ENCODE measurements at places on chromosomes 13 and 19. TPM values are rescaled to one million over a fixed set of nuclear protein-coding genes. Genes with fewer than 3 reads are reported as not detected.

GRCh38 chr13:30346153-30346788 is 38.9 kb upstream of the KATNAL1 start:
- no peak overlapping the region for H3K4me3 ChIP-seq
- H3K4me1 ChIP-seq: peaks cover 16% of the 10 kb centered on the region
- no peak for ATAC-seq
- no peaks in the 10 kb centered on the region for H3K36me3 ChIP-seq
- no peak overlapping the region for H3K27ac ChIP-seq

DNA sequence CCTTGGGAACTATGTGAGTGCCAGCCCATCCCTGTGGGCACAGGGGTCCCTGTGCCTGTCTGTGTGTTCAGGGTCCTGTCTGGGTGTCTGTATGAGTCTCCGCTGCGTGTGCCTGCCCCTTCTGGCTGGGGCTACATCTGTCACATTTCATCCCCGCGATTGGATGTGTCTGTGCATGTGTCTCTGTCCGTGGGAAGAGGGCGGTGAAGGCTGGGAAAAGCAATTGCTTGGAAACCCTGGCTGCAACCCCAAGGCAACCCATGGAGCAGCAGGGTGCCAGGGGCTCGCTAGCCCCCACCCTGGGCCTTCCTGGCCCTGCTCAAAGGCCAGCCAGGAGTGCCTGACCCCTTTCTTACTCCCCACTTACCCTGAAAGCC is 1.4 kb downstream of the MAG start:
- no peak overlapping the region for H3K4me3 ChIP-seq
- H3K27me3 ChIP-seq: peaks cover 81% of the 10 kb centered on the region
- no peak overlapping the region for H3K27ac ChIP-seq
- no peaks in the 10 kb centered on the region for H3K4me1 ChIP-seq

- H3K27me3 ChIP-seq: no peaks in the 10 kb centered on the region
- H3K4me3 ChIP-seq: peak overlapping the region; percentile 36
- no peak for ATAC-seq
Measured at GRCh38 chr19:37551129-37551993, 43.2 kb downstream of the ZNF571 start.

GRCh38 chr13:100090861-100091260 is 2.0 kb downstream of the PCCA start:
- H3K4me1 ChIP-seq: peaks cover 14% of the 10 kb centered on the region
- no peak overlapping the region for H3K27ac ChIP-seq
- ATAC-seq: no peak
- H3K36me3 ChIP-seq: no peaks in the 10 kb centered on the region

DNA sequence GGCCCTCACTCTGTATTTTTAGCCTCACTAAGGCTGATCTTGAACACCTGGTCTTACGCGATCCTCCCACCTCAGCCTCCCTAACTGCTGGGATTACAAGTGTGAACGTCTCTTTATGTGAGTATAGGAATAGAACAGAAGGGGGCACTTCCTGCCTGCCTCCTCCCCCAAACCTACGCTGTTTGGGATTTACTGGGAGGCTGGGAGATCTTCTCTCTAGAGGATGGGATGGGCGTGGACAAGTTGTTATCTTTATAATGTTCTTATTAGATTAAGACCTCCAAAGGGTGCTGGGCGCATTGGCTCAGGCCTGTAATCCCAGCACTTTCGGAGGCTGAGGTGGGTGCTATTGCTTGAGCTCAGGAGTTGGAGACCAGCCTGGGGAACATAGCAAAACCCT is 2.9 kb upstream of the CSNK1G2 start:
- H3K27me3 ChIP-seq: no peaks in the 10 kb centered on the region
- no peak for ATAC-seq
- no peaks in the 10 kb centered on the region for H3K4me1 ChIP-seq
- no peaks in the 10 kb centered on the region for H3K36me3 ChIP-seq

DNA sequence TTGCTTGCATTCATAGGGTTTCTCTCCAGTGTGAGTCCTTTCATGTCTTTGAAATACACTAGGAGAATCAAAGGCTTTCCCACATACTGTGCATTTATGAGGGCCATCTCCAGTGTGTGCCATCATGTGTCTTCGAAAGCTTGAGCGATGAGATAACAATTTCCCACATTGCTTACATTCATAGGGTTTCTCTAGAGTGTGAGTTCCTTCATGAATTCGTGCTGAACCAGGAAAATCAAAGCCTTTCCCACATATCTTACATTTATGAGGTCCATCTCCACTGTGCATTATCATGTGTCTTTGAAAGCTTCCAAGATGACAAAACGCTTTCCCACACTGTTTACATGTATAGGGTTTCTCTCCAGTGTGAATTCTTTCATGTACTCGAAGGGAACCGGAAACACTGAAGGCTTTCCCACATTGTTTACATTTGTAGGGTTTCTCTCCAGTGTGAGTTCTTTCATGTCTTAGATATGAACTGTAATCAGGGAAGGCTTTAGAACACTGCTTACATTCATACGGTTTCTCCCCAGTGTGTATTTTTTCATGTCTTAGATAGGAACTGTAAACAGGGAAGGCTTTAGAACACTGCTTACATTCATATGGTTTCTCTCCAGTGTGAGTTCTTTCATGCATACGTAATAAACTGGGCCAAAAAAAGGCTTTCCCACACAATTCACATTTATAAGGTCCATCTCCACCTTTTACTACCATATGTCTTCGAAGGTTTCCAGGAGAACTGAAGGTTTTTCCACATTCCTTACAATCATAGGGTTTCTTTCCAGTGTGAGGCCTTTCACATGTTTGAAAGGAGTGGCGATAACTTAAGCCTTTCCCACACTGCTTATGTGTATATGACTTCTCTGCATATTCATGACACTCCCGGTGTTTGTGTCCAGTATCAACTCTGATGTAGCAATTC is 21.4 kb downstream of the ZNF44 start:
- no peak overlapping the region for H3K27ac ChIP-seq
- peaks cover 9% of the 10 kb centered on the region for H3K36me3 ChIP-seq
- H3K27me3 ChIP-seq: no peaks in the 10 kb centered on the region
- no peak overlapping the region for H3K4me3 ChIP-seq

DNA sequence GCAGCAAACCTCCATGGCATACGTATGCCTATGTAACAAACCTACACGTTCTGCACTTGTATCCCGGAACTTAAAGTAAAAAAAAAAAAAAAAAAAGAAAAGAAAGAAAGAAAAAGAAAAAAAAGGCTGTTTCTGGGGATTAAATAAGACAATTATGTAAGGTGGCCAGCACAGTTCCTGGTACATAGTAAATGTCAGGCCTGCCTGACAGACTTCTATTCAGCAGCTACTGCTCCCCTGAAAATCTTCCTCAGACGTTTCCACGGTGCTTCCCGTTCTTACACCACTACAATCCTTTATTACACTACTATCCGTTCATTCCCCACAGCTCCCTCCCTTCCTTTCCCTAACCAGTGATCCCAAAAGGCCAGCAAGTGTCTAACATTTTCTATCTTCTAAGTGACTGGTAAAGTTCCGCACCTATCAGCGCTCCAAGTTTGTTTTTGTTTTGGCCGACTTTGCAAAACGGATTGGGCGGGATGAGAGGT is 636 bp upstream of the RB1 start:
- H3K27me3 ChIP-seq: no peaks in the 10 kb centered on the region
- H3K4me1 ChIP-seq: peaks cover 12% of the 10 kb centered on the region
- H3K36me3 ChIP-seq: peaks cover 6% of the 10 kb centered on the region
- H3K27ac ChIP-seq: peak overlapping the region; percentile 88

DNA sequence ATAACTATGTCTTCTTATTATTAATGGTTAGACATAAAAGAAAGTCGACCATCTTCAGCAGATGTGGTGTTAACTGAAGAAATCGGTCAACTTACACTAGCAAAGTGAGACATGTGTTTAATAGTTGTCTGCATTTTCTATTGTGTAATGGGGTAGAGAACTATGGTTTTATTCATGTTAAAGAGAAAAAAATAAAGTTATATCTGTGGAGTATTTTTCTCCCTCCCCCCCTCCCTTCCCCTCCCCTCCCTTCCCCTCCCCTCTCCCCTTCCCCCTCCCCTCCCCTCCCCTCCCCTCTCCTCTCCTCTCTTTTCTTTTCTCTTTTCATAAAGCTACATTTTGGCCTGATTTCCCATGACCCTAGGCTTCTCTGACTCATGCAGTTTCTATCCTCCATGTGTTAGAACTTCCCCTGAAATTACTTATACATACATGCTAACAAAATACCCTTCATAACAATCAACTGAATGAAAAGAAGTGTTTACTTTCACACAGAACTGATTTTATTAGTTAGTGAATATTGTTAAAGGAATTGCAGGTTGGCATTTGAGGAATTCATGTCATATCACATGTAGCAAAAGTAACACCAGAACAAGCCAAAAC is 1431.0 kb upstream of the ATXN8OS start:
- no peak for ATAC-seq
- H3K4me1 ChIP-seq: no peaks in the 10 kb centered on the region
- no peak overlapping the region for H3K27ac ChIP-seq
- H3K27me3 ChIP-seq: no peaks in the 10 kb centered on the region
- no peaks in the 10 kb centered on the region for H3K36me3 ChIP-seq

GRCh38 chr13:41213316-41213715 is 18.9 kb upstream of the KBTBD7 start:
- H3K27ac ChIP-seq: no peak overlapping the region
- no peaks in the 10 kb centered on the region for H3K27me3 ChIP-seq
- ATAC-seq: no peak
- H3K36me3 ChIP-seq: no peaks in the 10 kb centered on the region

GRCh38 chr13:40002016-40002415 is 346.6 kb downstream of the COG6 start:
- H3K4me1 ChIP-seq: no peaks in the 10 kb centered on the region
- no peaks in the 10 kb centered on the region for H3K36me3 ChIP-seq
- H3K27me3 ChIP-seq: no peaks in the 10 kb centered on the region
- no peak for ATAC-seq
- H3K27ac ChIP-seq: no peak overlapping the region

DNA sequence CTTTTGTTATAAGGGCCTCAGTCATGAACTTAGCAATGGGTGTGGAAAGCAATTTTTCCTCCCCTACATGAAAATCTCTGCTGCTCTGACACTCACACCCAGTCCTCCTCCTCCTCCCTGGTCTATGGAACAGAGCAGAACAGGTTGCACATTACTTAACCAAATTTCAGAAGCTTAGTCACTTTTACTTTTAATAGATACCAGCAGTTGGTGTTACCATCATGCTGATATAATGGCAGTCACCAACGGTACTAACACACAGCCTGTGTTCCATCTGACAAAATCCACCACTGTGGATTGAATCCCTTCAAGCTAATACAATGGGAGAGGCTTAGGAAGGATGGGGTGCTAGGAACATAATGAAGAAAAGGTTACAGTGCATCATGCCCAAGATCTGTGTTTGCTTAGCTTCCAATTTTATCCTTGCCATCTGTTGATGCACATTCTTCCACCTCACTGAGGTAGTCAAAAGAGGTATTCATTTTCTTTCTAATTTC is 9.8 kb downstream of the TPT1 start:
- peaks cover 26% of the 10 kb centered on the region for H3K36me3 ChIP-seq
- peaks cover 31% of the 10 kb centered on the region for H3K4me1 ChIP-seq
- no peak overlapping the region for H3K4me3 ChIP-seq
- no peak overlapping the region for H3K27ac ChIP-seq

DNA sequence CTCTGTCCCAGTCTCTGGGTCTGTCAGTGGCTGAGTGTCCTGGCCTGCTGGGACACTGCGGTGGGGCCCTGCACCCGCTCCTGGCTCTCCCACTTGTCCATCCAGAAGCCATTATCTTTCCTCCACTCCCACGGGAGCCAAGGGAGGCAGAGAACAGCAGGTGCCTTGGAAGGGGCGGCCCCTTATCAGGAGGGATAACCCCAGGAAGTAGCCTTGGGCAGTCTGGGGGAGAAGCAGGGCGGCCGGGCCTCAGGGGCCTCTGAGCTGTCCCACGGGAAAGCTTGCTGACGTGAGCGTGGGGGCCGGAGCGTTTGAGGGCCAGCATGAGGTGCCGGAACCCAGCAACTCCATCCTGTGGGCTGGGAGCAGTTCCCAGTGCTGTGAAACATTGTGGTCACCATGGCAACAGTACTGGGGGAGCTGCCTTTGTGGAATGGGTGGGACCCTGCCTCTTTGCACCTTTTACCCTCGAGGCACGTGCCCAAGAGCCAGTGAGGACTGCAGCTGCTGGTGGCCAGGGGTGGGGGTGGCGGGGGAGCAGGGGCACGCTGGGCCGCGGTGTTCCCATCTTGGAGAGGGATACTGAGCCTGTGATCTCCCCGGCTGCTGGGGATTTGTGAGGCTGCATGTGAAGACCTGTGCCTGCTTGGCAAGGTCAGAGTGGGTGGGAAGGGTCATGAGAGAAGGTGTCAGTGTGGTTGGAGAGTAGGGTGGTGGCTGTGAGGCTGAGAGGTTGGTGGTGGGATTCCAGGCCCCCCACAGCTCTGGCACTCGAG is 20.9 kb downstream of the KLHL26 start:
- H3K4me3 ChIP-seq: no peak overlapping the region
- peak overlapping the region; percentile 84 for H3K27ac ChIP-seq
- ATAC-seq: peak; percentile 37
- H3K27me3 ChIP-seq: no peaks in the 10 kb centered on the region

GRCh38 chr13:78309497-78310180 is 293.7 kb downstream of the POU4F1 start:
- ATAC-seq: no peak
- H3K4me1 ChIP-seq: no peaks in the 10 kb centered on the region
- H3K36me3 ChIP-seq: no peaks in the 10 kb centered on the region
- no peak overlapping the region for H3K27ac ChIP-seq
- H3K27me3 ChIP-seq: no peaks in the 10 kb centered on the region
- H3K4me3 ChIP-seq: no peak overlapping the region

DNA sequence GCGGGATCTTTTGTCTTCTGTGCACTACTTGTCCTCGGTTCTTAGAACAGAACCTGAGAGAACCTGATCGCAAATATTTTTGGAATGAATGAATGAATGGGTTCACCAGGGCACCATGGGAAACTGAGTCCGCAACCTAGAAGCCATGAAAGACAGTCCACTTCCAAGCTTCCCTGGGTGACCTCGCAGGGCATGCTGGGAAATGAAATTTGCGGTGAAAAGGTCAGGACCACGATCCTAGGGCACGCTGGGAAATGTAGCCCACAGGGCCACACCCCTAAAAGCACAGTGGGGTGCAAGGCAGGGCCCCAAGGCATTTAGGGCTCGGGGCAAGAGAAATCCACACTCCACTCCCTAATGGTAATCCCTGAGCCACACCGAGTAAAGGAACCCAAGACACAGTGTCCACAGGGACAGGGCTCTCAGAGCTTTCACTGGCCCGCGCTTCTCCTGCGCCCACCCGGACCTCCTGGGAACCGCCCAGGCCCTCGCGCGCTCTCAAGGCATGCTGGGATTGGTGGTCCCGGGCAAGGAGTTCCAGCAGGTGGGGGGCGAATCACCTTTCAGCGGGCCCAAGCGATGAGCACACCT is 1.1 kb upstream of the PPP1R12C start:
- no peaks in the 10 kb centered on the region for H3K4me1 ChIP-seq
- peak overlapping the region; percentile 98 for H3K27ac ChIP-seq
- no peak for ATAC-seq
- H3K27me3 ChIP-seq: peaks cover 2% of the 10 kb centered on the region

GRCh38 chr13:37403776-37404527 is 194.6 kb downstream of the POSTN start:
- H3K27me3 ChIP-seq: no peaks in the 10 kb centered on the region
- no peaks in the 10 kb centered on the region for H3K36me3 ChIP-seq
- no peaks in the 10 kb centered on the region for H3K4me1 ChIP-seq
- no peak for ATAC-seq
- no peak overlapping the region for H3K27ac ChIP-seq
- H3K4me3 ChIP-seq: no peak overlapping the region

GRCh38 chr13:114063545-114064449 is 68.6 kb downstream of the RASA3 start:
- peak overlapping the region; percentile 92 for H3K27ac ChIP-seq
- H3K4me1 ChIP-seq: peaks cover 91% of the 10 kb centered on the region
- H3K36me3 ChIP-seq: no peaks in the 10 kb centered on the region
- peak; percentile 41 for ATAC-seq

The PSG6 gene
- total RNA-seq: not detected

The NKPD1 gene
- total RNA-seq: 0.39 TPM

The KRI1 gene
- total RNA-seq: 16.0 TPM

The TEX101 gene
- total RNA-seq: not detected

The OR4F17 gene
- total RNA-seq: not detected

The SELENOV gene
- not detected for total RNA-seq

Measured in gastroesophageal sphincter (tissue), 4 donors.